Activated T-helper 1 cell treated with anti-CD3 and anti-CD28 coated beads, Interleukin-12 subunit alpha, Interleukin-12 subunit beta, Interleukin-2, Interleukin-4 antibody, amounts not matched to agents 30 ng/mL and 10 ng/mL and 1 ng/mL, durations not matched to agents 14 hours and 24 hours and 36 hours (primary cell): ENCODE measurements at places on chromosomes 16 and 17. TPM values are rescaled to one million over a fixed set of nuclear protein-coding genes. Genes with fewer than 3 reads are reported as not detected.

DNA sequence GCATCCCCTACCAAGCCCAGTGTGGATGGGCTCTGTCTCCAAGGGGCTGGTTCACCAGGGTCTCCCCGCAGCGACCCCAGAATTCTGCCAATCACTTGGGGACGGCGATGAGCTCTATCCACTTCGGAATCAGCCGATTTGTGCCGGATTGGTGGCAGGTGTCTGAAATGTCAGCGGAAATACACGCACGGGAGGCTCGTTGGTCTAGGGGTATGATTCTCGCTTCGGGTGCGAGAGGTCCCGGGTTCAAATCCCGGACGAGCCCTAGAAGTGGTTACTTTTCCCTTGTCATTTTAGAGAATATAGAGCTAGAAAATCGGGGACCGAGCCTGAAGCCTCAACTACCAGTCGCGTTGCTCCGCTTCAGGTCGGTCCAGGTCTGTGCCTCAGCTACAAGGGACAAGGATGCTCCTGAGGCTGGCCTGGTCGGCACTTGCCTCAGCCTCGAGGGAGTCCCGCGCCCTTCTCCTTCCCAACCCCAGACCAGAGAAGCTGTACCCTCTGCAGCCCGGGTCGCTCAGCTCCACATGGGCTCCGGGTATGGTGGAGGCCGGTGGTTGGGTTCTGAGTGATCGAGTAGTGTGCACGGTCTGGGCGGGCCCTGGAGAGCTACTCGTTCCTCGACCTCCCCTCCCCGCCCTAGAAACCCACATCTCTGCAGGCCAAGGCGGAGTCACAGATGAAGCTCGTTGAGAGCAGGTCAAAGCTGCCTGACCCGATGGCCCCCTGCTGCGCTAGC is 16.0 kb upstream of the OR1F1 start:
- H3K4me3 ChIP-seq: peak overlapping the region; percentile 73
- DNase-seq: no peak
- peaks cover 66% of the 10 kb centered on the region for H3K27me3 ChIP-seq
- peaks cover 5% of the 10 kb centered on the region for H3K36me3 ChIP-seq

GRCh38 chr17:43531955-43532354 is 14.2 kb downstream of the ETV4 start:
- no peak for DNase-seq
- no peak overlapping the region for H3K27ac ChIP-seq
- H3K27me3 ChIP-seq: no peaks in the 10 kb centered on the region
- peaks cover 10% of the 10 kb centered on the region for H3K4me1 ChIP-seq

GRCh38 chr16:89217388-89218191 is at the start of gene ZNF778:
ZNF778 (plus strand) TSS chr16:89217703; CDS start chr16:89221128, 3,425 bp downstream.
- H3K4me3 ChIP-seq: peak within 1 kb of the TSS; percentile 63
- H3K27ac ChIP-seq: peak within 1 kb of the TSS; percentile 37
- no peaks in the 10 kb centered on the region for H3K27me3 ChIP-seq
- H3K36me3 ChIP-seq: peaks cover 7% of the 10 kb centered on the region
- DNase-seq: peak; percentile 84
- peaks cover 12% of the 10 kb centered on the region for H3K4me1 ChIP-seq

- H3K27ac ChIP-seq: no peak overlapping the region
- no peak for DNase-seq
- peaks cover 8% of the 10 kb centered on the region for H3K27me3 ChIP-seq
- no peaks in the 10 kb centered on the region for H3K4me1 ChIP-seq
- no peaks in the 10 kb centered on the region for H3K36me3 ChIP-seq
- no peak overlapping the region for H3K4me3 ChIP-seq
These were observed 27.6 kb downstream of the MXRA7 start for GRCh38 chr17:76683011-76683755.

- H3K4me3 ChIP-seq: no peak overlapping the region
- H3K4me1 ChIP-seq: peaks cover 60% of the 10 kb centered on the region
- H3K27me3 ChIP-seq: no peaks in the 10 kb centered on the region
These were observed 5.0 kb downstream of the ATF7IP2 start for GRCh38 chr16:10390867-10391266.

DNA sequence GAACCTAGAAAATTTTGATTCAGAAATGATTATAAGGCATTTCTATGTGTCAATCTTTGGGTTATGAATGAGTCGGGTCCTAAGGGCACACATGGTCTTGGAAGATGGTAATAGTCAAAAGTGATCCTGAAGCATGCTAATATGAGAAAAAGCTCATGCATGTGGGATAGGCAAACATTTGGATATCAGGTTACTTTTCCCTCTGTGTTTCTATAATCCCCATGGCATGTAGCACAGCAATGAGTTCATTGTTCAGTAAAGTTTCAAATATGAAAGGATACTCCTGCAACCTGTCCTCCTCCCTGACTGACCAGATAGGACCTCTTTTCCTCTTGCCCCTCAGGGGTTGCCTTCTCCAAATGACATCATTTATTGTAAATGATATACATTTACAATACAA is 249.9 kb upstream of the MON1B start:
- H3K27ac ChIP-seq: no peak overlapping the region
- no peaks in the 10 kb centered on the region for H3K36me3 ChIP-seq
- H3K27me3 ChIP-seq: peaks cover 1% of the 10 kb centered on the region
- H3K4me1 ChIP-seq: no peaks in the 10 kb centered on the region
- H3K4me3 ChIP-seq: no peak overlapping the region
- DNase-seq: no peak

- H3K27me3 ChIP-seq: no peaks in the 10 kb centered on the region
- H3K36me3 ChIP-seq: peaks cover 30% of the 10 kb centered on the region
- DNase-seq: no peak
- peaks cover 28% of the 10 kb centered on the region for H3K4me1 ChIP-seq
- H3K27ac ChIP-seq: no peak overlapping the region
These were observed 23.8 kb downstream of the KDM8 start for GRCh38 chr16:27226976-27227705.

DNA sequence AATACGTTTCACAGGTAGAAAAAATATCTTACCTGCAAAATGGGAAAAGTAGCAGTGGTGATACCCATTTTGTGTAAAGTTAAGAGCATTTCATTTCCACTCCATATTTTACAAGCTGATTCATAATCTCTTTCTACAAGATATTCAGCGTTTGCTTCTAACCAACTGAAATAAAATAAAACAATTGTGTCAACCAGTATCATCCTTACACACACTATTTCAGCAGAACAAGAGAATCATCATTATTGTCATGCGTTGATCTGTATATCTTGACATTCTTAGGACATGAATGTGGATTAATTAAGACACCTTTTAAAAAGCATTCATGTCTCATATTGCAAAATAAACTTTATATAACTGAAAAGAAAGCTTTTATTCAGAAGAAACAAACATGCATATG is 69.8 kb downstream of the BRIP1 start:
- DNase-seq: no peak
- no peak overlapping the region for H3K27ac ChIP-seq
- no peaks in the 10 kb centered on the region for H3K4me1 ChIP-seq
- H3K4me3 ChIP-seq: no peak overlapping the region
- H3K36me3 ChIP-seq: peaks cover 29% of the 10 kb centered on the region

GRCh38 chr16:56874800-56875199 is 9.8 kb downstream of the SLC12A3 start:
- H3K36me3 ChIP-seq: no peaks in the 10 kb centered on the region
- H3K27me3 ChIP-seq: peaks cover 3% of the 10 kb centered on the region
- H3K27ac ChIP-seq: no peak overlapping the region
- no peaks in the 10 kb centered on the region for H3K4me1 ChIP-seq
- DNase-seq: no peak

GRCh38 chr16:5062790-5063765 is 2.7 kb downstream of the C16orf89 start:
- H3K27me3 ChIP-seq: peaks cover 2% of the 10 kb centered on the region
- H3K27ac ChIP-seq: no peak overlapping the region
- DNase-seq: no peak
- H3K36me3 ChIP-seq: no peaks in the 10 kb centered on the region

DNA sequence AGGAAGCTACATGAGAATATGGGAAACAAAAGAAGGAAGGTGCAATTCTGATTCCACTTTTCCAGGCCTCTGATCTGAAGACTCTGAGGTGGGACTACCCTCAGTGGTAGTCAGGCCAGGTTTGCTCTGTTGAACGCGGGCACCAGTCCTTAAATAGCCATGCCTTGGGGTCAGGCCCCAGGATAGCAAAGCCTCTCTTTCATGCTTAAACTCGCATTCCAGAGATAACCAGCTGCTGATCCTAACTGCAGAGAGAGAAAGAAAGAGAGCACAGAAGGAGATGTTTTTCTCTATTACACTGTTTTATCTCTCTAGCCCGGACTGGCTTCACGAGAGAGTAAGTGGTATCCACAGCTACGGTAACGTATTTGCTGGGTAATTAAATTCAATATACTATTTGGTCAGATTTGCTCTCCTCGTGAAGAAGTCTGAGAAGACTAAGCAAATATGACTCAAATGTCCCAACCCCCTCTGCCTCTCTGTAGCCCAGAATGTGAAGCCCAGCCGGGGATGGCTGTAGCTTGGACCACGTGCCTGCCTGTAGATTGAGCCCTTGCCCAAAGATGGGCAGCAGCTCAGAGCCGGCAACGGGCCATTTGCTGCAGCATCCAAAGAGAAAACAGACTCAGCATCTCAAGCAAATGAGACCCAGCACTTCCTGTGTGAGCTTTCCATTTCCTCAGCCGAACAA is 122.2 kb downstream of the SMG6 start:
- peaks cover 58% of the 10 kb centered on the region for H3K4me1 ChIP-seq
- no peak for DNase-seq
- H3K36me3 ChIP-seq: peaks cover 43% of the 10 kb centered on the region
- no peaks in the 10 kb centered on the region for H3K27me3 ChIP-seq
- no peak overlapping the region for H3K4me3 ChIP-seq
- H3K27ac ChIP-seq: peak overlapping the region; percentile 32

DNA sequence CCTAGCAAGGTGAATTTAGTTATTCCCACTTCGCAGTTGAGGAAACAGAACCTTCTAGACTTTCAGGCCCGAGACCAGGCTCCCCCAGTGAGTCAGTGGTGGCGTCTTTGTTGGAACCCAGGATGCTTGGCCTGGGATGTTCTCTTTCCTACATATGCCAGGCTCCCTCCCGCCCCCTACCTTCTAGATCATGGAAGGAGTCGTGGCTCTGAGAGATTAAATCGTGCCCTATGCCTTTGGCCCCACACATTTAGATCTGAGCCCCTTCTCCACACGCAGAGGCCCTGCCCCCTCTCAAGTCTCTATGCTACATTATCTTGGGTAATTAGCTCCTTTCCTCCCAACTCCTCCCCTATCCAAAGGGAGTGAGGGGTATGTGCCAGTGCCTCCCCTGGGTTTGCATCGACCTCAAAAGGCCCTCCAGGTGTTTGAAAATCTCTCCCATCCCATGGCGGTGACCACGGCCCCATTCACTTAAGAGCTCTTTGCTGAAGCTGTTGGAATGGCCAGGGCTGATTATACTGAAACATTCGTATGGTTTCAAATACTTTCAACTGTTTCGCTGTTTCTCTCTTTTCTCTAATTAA is 3.0 kb downstream of the NGFR start:
- H3K4me3 ChIP-seq: no peak overlapping the region
- no peaks in the 10 kb centered on the region for H3K36me3 ChIP-seq
- peaks cover 78% of the 10 kb centered on the region for H3K27me3 ChIP-seq
- H3K27ac ChIP-seq: no peak overlapping the region
- no peaks in the 10 kb centered on the region for H3K4me1 ChIP-seq

DNA sequence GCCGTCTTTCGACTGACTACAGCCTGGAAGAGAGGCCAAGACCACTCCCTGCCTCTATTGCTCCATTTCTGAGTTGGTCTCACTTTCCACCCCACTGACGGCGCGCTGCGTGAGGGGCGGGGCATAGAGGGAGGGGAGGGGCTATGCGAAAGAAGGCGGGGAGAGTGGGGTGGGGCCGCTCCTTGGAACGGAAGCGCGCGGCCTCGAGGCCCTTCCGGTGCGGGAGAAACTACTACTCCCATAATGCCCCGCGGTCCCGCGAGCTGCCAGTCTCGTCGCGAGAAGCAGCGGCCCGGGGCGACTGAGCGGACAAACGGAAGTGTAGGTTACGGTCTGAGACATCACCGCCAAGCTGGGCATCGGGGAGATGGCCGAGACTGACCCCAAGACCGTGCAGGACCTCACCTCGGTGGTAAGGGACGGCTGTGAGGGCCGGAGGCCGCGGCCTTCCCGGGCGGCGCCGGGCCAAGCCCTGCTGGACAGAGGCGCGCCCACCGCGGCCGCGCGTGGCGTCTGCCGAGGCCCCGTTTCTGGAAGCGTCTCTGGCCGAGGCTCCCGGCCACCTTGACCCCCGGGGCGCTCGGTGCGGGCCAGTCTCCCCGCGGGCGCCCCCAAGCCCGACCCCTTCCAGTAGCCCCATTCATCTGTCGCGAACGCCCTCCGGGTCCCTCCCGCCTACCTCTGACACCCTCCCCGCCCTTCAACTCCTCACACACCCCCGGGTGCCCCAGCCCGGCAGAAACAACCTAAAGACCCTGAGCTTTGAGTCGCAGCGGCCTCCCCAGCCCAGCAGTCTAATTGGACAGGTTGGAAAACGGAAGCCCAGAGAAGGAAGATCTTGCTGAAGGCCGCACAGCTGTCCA is at the start of gene HSBP1:
TSS of gene HSBP1 (plus strand) at position 269 of the 863 bp plus-strand sequence. CDS start at position 368, 99 bp downstream.
- peak; percentile 91 for DNase-seq
- peaks cover 19% of the 10 kb centered on the region for H3K36me3 ChIP-seq
- peaks cover 2% of the 10 kb centered on the region for H3K27me3 ChIP-seq
- H3K27ac ChIP-seq: peak within 1 kb of the TSS; percentile 95
- H3K4me3 ChIP-seq: peak within 1 kb of the TSS; percentile 98

DNA sequence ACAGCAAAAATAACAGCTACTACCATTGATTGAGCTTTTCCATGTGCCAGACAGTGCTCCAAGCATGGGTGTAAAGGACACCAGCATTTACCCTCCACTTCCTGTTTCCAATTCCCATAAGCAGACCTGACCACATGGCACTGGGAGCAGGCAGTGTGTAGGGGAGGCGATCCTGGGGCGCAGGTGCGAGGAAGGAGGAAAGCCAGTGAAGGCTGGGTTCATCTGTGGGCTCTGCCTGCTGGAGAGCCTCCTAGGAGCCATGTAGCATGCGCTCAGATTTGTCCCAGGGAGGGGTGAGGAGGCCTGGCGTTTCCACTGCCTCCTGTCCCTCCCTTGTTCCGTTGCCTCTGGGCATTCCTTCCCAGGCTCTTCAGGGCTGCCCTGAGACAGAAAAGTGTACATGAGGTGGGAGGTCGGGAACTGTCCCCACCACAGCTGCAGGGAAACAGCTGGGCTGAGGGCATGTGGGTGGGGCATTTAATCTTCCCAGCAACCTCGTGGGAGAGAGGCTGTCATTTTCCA is 56.6 kb downstream of the SNX20 start:
- H3K4me3 ChIP-seq: no peak overlapping the region
- H3K27me3 ChIP-seq: no peaks in the 10 kb centered on the region
- no peak for DNase-seq
- peaks cover 14% of the 10 kb centered on the region for H3K4me1 ChIP-seq
- no peaks in the 10 kb centered on the region for H3K36me3 ChIP-seq

BRIP1 gene
- 17.9 and 18.2 TPM in 2 replicates for total RNA-seq

PRAC2 gene
- not detected in 2 replicates for total RNA-seq

STAC2 gene
- 0.08 TPM in 1 of 2 replicates, not detected in the other for total RNA-seq

CWC25 gene
- total RNA-seq: 28.6 and 30.4 TPM in 2 replicates

SPPL2C gene
- total RNA-seq: not detected in 2 replicates

HOXB1 gene
- not detected in 2 replicates for total RNA-seq

CDC42EP4 gene
- 0.78 and 1.1 TPM in 2 replicates for total RNA-seq

CPNE7 gene
- 32.2 and 35.2 TPM in 2 replicates for total RNA-seq

PRR29 gene
- total RNA-seq: 0.44 and 0.91 TPM in 2 replicates

TBC1D3C gene
- total RNA-seq: 0.20 TPM in 1 of 2 replicates, not detected in the other

CFAP119 gene
- 4.4 and 5.6 TPM in 2 replicates for total RNA-seq
